ENCODE measurements at places on chromosomes 6 and 20. TPM values are rescaled to one million over a fixed set of nuclear protein-coding genes. Genes with fewer than 3 reads are reported as not detected.

Gene MUC21
- 0.12 TPM for total RNA-seq

Gene RAB44
- 0.32 TPM for total RNA-seq

Gene SLC35D3
- 0.92 TPM for total RNA-seq

Gene MUC22
- not detected for total RNA-seq

- no peak for DNase-seq
These were observed 236.0 kb downstream of the ADGRG6 start for GRCh38 chr6:142537612-142538478.

GRCh38 chr6:20800229-20800628 lies 266.0 kb downstream of the CDKAL1 start:
- DNase-seq, result no peak

DNA sequence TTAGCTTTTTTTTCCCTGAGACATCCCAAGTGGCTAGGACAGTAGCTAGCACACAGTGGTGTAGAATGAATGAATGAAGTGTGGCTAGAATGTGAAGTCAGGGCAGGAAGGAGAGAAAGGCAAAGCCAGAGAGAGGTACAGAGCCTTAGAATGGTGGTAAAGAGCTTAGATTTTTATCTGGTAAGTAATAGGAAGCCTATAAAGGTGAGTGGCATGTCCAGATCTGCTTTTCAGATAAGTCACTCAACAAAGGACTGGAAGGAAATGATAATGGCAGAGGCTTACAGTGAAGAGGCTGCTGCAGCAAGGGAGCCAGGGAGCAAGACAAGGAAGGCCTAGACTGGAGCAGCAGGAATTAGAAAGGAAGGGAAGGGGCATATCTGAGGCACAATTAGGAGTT lies 96.0 kb upstream of the PRDM1 start:
- no peak for DNase-seq

GRCh38 chr20:40943591-40943990 lies 85.0 kb upstream of the TOP1 start:
- DNase-seq, result no peak

GRCh38 chr6:139529420-139529819 lies 155.0 kb upstream of the CITED2 start:
- no peak for DNase-seq

- no peak for DNase-seq
These were observed 366.3 kb downstream of the CDKAL1 start for GRCh38 chr6:20900389-20901160.

GRCh38 chr6:104860221-104860620 lies 502 bp upstream of the HACE1 start:
- no peak for DNase-seq

DNA sequence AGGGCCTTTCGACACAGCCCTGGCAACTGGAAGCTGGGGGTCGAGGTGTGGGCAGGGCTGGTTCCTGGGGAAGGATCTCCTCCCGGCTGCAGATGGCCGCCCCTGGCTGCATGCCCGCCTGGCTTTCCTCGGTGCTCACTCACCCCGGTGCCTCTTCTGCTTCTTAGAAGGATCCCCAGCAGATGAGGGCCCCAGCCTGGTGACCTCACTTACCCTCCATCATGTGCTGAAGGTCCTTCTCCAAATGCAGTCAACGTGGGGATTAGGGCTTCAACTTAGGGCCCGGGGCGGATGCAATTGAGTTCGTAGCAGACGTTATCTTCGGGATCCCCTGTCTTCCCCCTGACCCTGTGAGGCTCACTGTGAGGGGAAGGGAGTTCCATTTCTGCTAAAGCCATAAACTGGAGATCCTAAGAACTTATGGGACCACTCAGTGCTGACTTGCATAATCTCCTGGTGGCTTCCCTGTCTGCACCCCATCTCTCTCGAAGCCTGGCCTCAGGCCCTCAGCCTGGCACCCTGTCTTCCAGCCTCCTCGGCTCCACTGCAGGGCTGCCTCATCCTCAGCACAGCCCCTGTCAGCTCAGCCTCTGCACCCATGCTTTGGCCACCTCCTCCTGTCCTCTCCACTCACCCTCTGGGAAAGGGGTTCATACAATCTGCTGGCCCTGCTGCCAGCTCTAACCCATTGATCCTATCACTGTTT lies 92.6 kb downstream of the THBS2 start:
- no peak for DNase-seq

DNA sequence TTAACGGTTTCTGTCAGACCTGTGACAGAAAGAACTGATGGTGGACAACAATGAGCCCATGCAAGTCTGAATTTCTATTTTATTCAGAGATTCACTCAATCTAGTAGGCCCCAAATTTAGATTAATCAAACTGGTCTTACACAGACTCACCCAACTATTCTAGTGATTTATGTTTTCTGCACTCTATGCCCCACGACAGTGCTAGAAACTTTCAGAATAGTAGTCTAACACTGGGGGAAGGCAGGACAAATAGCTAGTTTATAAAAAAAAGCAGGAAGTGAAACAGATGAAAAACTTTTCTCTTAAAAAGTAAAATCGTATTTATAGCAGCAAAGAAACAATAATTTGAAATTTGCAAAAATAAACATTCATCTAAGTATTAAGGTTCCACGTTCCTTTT lies 5.0 kb downstream of the TCP11 start:
- DNase-seq, result no peak

DNA sequence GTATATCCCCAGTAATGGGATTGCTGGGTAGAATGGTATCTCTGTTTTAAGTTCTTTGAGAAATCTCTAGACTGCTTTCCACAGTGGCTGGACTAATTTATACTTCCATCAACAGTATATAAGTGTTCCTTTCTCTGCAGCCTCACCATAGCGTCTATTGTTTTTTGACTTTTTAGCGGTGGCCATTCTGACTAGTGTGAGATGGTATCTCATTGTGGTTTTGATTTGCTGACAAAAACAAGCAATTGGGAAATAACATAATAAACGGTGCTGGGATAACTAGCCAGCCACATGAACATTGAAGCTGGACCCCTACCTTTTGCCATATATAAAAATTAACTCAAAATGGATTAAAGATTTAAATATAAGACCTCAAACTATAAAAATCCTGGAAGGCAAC lies 14.2 kb downstream of the OR2A4 start:
- DNase-seq, result no peak

DNA sequence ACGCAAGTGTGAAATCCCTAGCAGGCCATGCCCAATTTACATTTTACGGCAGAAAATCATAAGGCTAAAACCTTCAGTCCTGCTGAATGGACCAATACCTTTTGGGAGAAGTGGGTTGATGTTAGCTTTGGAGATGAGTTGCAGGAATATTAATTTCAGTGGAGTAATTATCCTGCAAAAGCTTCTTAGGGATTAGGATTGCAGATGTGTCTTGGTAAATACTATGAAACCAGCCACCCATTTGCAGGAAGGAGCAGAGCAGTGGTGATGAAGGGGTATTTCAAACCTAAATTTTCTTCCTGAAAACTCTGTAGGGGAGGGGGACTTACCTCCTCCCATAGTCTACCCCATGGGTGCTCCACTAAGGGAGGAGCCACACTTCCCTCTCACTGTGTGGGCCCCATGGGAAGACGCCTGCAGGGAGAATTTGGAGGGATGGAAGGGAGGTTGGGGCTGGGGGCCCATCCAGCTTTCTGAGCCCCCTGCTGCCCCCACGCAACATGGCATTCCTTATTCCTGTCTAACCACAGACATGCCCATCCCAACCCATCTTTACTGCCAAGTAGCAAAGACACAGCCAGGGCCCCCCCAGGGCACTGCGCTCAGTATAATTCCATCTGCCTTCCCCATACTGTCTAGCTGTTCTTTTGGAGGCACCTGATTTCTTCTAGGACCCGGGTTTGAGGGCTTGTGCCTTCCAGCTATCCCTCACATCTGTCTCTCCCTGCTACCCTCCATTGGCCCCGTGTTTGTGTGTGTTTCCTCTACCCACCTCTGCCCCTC lies 14.6 kb upstream of the UQCC2 start:
- DNase-seq, result no peak

GRCh38 chr20:10654630-10655029 lies 19.2 kb downstream of the JAG1 start:
- DNase-seq, result no peak
